Heart left ventricle (tissue), 16 donors: ENCODE measurements at places on chromosomes 5 and 9. TPM values are rescaled to one million over a fixed set of nuclear protein-coding genes. Genes with fewer than 3 reads are reported as not detected.
A peak's percentile ranks its signal among the peaks of the same experiment; 100 is the strongest.

The ADRB2 gene
- total RNA-seq = 6.2 TPM

The PCDHGB6 gene
- 7.8 TPM for total RNA-seq

The HACD4 gene
- total RNA-seq = 0.52 TPM

The PSD2 gene
- total RNA-seq = 0.04 TPM

The CRB2 gene
- total RNA-seq = not detected

The ATP6V1G1 gene
- 63.6 TPM for total RNA-seq

The TAF11L10 gene
- total RNA-seq = not detected

GRCh38 chr5:130104895-130105688, 200.8 kb downstream of the CHSY3 start:
- H3K4me3 ChIP-seq = no peak overlapping the region
- H3K27ac ChIP-seq = no peak overlapping the region
- H3K27me3 ChIP-seq = no peaks in the 10 kb centered on the region
- H3K36me3 ChIP-seq = no peaks in the 10 kb centered on the region
- H3K4me1 ChIP-seq = no peaks in the 10 kb centered on the region
- DNase-seq = no peak

- DNase-seq = no peak
- no peak overlapping the region for H3K27ac ChIP-seq
- H3K4me1 ChIP-seq = no peaks in the 10 kb centered on the region
- H3K4me3 ChIP-seq = no peak overlapping the region
- H3K27me3 ChIP-seq = no peaks in the 10 kb centered on the region
Observed at GRCh38 chr9:100856238-100856637, 172.3 kb upstream of the PLPPR1 start.

- no peak overlapping the region for H3K4me3 ChIP-seq
- no peak overlapping the region for H3K27ac ChIP-seq
- H3K36me3 ChIP-seq = no peaks in the 10 kb centered on the region
- DNase-seq = no peak
- no peaks in the 10 kb centered on the region for H3K4me1 ChIP-seq
- H3K27me3 ChIP-seq = peaks cover 41% of the 10 kb centered on the region
Observed at GRCh38 chr9:134497283-134497860, 144.2 kb upstream of the COL5A1 start.

DNA sequence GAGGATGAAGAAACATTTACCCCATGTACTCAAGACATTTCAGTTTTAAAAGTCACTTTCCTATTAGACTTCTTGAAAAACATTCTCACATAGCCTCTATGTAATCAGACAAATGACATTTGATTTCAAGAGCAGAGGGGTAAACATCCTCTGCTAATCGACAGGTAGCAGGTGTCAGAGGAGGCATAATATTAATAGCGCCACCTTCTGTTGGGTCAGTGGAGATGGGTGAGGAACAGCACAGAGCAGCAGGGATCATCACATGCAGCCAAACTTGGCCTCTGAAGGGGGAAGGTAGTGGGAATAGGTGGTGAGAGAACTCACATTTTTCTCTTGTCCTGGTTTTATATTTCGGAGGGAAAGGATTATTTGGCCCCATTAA, 3.3 kb upstream of the LSM11 start:
- H3K4me3 ChIP-seq = no peak overlapping the region
- H3K27ac ChIP-seq = no peak overlapping the region
- H3K36me3 ChIP-seq = no peaks in the 10 kb centered on the region
- DNase-seq = no peak
- H3K4me1 ChIP-seq = peaks cover 17% of the 10 kb centered on the region

GRCh38 chr9:10612641-10613398, at the start of gene PTPRD:
Gene PTPRD (minus strand): TSS chr9:10613002.
- no peaks in the 10 kb centered on the region for H3K36me3 ChIP-seq
- peaks cover 23% of the 10 kb centered on the region for H3K27me3 ChIP-seq
- H3K27ac ChIP-seq = no peak within 1 kb of the TSS
- H3K4me3 ChIP-seq = peak within 1 kb of the TSS; percentile 55
- H3K4me1 ChIP-seq = no peaks in the 10 kb centered on the region

- DNase-seq = no peak
- no peaks in the 10 kb centered on the region for H3K27me3 ChIP-seq
- H3K27ac ChIP-seq = no peak overlapping the region
- peaks cover 6% of the 10 kb centered on the region for H3K36me3 ChIP-seq
Observed at GRCh38 chr9:122991370-122991830, 42.1 kb upstream of the GPR21 start.
